ENCODE measurements at places on chromosomes 5 and 9.

DNA sequence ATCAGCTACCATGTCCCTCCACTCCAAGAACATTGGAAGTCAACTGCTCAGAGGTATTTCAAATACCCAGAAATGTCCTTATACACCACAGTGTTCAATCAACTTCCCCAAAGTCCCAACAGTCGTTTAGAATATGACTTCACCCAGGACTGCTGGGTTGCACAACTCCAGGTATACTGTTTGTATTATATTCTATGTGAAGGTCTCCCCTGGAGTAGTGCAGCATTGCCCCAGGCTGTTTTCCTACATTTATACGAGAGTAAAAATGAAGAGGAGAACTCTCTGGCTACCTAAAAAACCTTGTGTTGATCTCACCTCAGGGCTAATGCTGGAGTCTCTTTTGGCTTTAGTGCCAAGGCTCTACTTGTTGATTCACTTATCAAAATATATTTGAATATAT, 183.6 kb upstream of the MAP3K1 start:
- DNase-seq = no peak

DNA sequence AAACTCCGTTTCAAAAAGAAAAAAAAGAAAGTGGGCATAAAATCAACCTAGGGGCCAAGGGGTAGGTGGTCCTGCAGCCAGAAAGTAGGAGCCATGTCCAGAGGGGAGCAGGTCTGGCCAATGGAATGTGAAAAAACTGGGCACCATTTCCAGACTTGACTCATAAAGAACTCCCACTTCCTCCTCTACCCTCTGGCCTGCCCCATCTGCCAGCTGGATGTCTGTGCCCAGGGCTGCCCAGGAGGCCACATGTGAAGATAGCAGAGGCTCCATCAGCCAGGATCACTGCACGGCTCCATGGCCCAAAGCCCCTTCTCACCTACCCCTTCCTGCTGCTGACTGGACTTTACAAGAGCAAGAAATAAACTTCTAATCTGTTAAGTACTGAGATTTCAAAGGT, 42.1 kb upstream of the EEIG1 start:
- no peak for DNase-seq

- DNase-seq = no peak
These were observed 178.3 kb downstream of the CAVIN4 start for GRCh38 chr9:100756217-100756616.

- DNase-seq = no peak
These were observed 150.7 kb downstream of the CMYA5 start for GRCh38 chr5:79840084-79840990.

DNA sequence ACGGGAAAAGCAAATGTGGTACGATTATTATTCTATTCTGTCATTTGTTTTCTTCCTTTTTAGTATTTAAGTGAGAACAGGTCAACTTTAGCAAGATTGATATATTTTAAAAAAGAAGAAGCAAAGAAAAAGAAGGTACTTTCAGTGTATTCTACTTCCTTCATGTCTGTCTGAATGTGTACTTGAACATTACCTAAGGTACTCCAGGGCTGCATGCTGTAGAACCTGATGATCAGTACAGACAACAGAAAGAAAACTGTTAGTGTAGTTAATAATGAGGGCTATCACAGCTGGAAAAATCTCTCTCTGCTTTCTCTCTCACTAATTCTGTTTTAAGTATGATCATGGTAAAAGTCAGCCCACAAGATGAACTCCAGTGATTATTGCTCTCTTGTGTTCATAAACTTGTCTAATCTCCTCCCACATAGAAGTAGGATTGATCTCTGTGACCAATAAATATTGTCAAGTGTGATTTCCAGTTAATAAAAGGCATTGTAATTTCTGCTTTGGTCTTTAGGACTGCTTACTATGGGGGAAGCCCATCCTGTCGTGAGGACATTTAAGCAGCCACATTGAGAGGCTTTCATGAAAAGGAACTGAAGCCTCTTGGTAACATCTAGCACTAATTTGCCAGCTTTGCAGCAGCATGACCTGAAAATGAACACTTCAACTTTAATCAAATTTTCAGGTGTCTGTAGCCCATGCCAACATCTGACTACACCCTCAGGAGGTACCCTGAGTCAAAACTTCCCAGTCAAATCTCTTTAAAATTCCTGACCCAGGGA, 864.0 kb upstream of the ACO1 start:
- no peak for DNase-seq

DNA sequence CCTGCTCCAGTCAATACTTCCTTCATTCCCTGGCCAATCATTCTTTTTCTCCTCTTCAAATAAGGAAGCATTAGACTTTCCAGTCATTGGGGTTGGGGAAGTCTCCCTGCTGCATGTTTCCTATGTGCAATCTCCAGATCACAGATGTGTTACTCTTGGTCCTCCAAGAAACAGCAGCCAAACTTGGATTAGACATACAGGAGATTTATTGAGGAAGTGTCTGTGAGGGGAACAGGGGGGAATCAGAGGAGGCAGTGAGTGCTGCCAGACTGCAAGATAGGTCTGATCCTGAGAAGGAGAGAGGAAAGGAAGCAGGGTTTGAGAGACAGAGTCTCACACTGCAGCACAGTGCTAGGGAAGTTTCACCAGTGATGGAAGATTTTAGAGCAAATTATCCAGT, 40.6 kb upstream of the SLIT3 start:
- no peak for DNase-seq

- DNase-seq = no peak
These were observed 13.5 kb downstream of the ZNF79 start for GRCh38 chr9:127437497-127438264.

DNA sequence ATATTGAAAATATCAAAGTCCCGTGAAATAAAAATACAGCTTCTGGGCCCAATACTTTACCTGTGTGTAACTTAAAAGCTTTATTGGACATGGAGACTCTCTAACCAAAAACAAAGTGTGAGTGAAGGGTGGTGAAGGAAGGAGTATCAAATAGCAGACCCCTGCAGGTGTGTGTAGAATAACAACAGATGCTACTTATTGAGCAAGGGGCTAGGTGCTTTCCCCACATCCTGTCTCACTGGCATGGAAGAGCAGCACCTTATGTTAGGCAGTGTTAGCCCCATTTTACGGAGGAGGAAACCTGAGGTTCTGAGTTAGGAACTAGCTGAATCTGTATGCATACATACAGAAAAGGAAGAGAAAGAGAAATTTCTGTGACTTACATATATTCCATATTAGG, 21.8 kb downstream of the SLIT3 start:
- no peak for DNase-seq

- peak; percentile 27 for DNase-seq
These were observed 31.7 kb downstream of the GSN start for GRCh38 chr9:121299467-121300282.

GRCh38 chr5:69202497-69202896, 13.1 kb downstream of the CENPH start:
- no peak for DNase-seq

GRCh38 chr5:135332519-135333150, 66.4 kb downstream of the MACROH2A1 start:
- no peak for DNase-seq

- DNase-seq = peak; percentile 89
These were observed 20.3 kb downstream of the CCDC187 start for GRCh38 chr9:136283291-136284235.

GRCh38 chr9:8234316-8234715, 434.7 kb upstream of the DMAC1 start:
- no peak for DNase-seq

DNA sequence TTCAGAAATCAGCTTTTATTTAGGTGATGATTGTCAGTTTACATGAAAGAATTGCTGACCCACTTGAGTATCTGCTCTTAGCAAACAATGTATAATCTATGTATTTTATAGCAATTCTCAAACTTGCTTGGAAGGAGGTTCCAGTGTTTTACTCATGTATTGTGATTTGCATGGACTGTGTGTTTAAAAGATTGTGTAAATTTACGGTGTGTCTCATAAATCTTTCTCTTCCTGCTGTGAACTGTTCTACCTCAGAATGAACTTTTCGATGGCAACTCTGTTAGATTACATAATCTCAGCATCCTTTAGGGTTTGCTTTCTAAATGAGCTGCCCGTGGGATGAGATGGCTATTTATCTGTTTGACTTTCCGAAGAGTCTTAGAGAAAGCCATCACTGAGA, 122.5 kb downstream of the MEF2C start:
- DNase-seq = no peak

DNA sequence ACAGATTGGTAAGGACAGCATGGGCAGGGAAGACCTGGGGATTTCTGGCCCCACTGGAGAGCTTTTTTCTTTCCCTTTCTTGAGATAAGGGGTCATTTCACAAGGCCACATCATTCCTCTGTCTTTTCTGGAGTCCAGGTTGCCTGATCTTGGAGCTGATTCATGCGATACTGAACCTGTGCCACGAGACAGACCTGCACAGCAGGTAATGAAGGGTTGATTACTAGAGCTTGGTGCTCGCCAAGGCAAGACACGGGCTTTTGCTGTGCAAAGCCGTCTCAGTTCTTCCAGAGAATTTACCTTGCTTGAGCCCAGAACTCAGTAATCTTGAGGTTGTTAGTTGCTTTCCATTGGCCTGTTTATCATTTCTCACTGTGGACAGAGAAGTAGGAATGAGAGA, 39.2 kb downstream of the NUP188 start:
- DNase-seq = no peak

GRCh38 chr5:179612577-179613459, 10.7 kb downstream of the HNRNPH1 start:
- DNase-seq = no peak

DNA sequence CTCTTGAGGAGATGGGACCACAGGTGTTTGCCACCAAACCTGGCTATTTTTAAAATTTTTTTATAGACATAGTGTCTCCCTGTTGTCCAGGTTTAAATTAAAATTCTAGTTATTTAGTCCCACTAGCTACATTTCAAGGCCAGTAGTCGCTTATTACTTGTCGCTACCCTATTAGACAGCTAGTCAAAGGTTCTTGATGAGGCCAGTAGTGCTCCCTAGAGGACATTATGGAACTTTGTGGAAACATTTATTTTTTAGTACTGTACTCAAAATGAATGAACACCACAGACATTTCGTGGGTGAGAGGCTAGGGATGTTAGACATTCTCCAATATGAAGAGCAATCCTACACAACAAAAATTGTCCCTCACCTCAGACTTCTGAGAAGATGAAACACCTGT, 14.4 kb upstream of the GRXCR2 start:
- DNase-seq = no peak

GRCh38 chr5:90347462-90347861, 62.1 kb downstream of the CETN3 start:
- DNase-seq = no peak

GRCh38 chr5:124644138-124644537, 102.3 kb downstream of the ZNF608 start:
- DNase-seq = no peak

DNA sequence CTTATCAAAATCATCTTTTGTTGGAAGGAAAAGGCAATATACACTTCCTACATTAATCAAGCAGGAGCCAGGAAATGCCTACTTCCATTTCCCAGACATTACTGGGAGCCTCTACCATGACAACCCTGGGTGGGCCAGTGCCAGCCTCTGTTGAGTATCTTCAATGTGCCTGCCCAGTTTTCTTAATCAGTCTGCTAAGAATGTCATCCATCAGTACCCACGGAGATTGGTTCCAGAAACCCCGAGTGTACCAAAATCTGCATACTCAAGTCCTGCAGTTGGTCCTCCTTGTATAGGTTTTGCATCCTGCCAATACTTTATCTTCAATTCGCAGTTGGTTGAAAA, 82.4 kb downstream of the MARCHF3 start:
- no peak for DNase-seq

- DNase-seq = no peak
These were observed 78.1 kb downstream of the RAPGEF1 start for GRCh38 chr9:131661568-131662288.

DNA sequence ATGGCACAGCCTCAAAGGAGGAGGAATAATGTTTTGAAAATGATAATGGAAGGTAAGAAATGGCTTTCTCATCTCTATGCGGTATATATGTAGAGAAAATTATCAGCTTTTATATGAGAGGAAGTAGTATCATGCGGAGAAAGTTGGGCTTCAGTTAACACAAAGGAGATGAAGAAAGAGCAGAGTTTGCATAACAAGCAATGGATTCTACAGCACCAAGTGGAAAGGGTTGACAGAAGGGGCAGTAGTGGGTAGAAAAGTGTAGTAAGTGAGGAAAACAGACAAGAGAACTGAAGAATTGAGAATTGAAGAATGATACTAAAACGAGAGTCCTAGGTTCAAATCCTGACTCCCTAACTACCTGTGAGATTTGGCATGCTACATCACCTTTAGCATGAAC, 51.0 kb downstream of the GNG10 start:
- DNase-seq = no peak

GRCh38 chr9:75299324-75299723, 211.0 kb downstream of the OSTF1 start:
- no peak for DNase-seq

DNA sequence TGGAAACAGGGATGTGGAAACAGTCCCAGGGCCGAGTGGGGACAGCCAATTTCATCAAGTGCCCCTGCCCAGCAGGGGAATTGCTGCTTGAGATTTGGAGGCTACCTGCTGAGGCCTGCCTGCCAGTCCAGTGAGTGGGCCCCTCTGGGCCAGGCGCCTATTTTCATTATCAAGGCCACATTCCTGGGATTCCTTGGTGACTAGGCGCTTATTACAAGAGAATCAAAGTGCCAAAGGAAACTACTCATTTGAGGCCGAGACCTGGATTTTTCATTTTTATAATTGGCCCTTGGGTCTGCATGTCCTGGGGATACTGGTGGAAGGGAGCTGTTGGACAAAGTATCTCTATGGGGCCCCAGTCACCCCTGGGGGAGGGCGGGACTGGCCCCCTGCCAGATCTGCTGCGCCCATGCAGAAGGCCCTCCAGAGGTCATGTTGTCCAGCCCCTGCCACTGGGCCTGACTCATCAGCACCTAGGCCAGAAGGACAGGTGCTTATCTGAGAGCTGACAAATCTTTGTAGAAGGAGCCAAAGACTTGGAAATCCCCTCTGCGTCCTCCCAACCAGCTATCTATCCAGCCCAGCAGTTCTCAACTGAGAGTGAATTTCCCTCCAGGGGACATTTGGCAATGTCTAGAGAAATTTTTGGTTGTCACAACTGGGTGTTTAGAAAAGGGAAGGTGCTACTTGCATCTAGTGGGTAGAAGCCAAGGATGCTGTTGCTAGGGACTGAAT, 45.6 kb downstream of the FOXI1 start:
- DNase-seq = no peak

GRCh38 chr9:120369608-120370220, 210.3 kb downstream of the CDK5RAP2 start:
- no peak for DNase-seq

DNA sequence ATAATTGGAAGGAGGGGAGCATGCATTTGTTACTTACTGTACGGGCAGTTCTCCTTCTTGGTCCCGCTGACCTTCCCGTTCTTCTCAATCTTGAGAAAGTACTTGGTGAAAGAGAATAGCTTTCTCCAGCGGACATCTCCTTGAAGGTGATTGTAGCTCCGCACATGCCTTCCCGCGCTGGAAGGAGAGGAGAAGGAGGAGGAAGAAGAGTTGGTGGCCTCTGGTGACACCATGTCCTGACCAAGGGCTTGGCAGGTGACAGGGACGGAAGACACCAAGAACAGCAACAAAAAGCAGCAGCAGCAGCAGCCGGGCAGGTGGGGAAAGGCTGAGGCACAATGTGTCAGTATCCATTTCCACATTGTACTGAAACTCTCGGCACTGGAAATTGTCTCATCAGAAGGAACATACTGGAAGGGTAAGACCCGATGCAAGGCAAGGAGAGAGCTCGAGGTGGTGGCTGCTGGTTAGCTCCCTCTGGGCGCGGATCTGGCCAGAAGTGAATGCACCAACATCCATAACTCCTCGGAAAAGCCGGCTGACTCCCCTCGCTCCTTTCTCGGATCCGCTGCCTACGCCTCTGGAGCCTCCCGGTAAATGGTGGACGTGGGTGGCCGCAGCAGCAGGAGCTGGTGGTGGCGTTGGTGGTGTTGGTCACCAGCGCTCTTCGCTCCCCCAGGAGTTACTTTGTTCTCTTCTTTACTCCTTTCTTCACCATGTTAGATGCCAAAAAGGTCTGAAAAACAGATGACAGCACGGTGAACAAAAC, 715 bp downstream of the FGF10 start:
- peak; percentile 18 for DNase-seq
